ENCODE measurements at places on chromosomes 6 and 20. TPM values are rescaled to one million over a fixed set of nuclear protein-coding genes. Genes with fewer than 3 reads are reported as not detected.
A peak's percentile ranks its signal among the peaks of the same experiment; 100 is the strongest.

The GSS gene
- 35.3 TPM for total RNA-seq

DNA sequence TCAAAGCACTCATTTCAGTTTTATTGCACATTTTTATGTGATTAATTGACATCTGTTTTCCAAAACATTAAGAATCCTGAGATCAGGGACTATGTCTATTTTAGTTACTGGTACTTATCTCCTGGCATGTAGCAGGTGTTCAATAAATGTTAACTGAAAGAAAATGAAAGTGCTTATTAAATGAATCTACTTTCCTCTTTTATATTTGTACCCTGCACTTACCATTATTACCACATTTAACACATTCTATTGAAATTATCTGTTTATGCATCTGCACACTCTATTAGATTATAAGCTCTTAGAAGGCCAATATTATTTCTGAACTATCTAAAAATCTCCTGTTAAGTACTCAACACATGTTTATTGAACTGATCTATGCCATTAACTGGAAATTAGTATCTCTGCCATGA is 131.9 kb downstream of the EPM2A start:
- no peak overlapping the region for H3K27ac ChIP-seq
- no peak for DNase-seq
- H3K4me1 ChIP-seq: no peaks in the 10 kb centered on the region
- no peak overlapping the region for H3K4me3 ChIP-seq
- no peaks in the 10 kb centered on the region for H3K27me3 ChIP-seq

DNA sequence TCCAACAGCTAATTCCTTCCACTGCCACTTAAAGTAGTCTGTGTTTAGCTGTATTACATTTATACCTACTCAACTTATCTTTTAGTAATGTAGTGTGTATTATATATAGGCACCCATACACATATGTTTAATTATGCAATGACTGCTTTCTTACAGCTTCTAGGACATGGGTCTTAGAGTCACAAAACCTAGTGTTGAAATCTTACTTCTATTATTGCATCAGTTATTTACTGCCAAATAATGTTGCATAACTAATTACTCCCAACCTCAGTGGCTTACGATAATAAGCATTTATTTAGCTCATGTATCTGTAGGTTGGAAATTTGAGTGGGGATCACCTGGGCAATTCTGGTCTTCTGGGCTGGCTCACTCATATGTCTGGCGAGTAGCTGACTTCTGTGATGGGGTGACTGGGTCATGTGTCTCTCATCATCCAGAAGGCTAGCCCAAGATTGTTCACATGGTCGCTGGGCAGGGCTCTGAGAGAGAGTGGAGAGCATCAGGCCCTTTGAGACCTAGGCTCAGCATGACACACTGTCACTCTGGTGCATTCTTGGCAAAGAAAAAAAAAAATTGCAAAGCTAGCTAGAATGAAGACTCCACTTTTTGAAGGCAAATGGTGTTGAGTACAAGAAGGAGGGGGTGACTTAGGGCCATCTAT is 187.0 kb downstream of the PLCB1 start:
- H3K27me3 ChIP-seq: no peaks in the 10 kb centered on the region
- H3K4me3 ChIP-seq: no peak overlapping the region
- H3K36me3 ChIP-seq: no peaks in the 10 kb centered on the region
- no peak overlapping the region for H3K27ac ChIP-seq
- no peaks in the 10 kb centered on the region for H3K4me1 ChIP-seq

- no peaks in the 10 kb centered on the region for H3K36me3 ChIP-seq
- no peaks in the 10 kb centered on the region for H3K27me3 ChIP-seq
Observed at GRCh38 chr6:142301651-142302391, at the start of gene ADGRG6. TSS of gene ADGRG6 (plus strand) at chr6:142302007. CDS start at chr6:142302330, 323 bp downstream.

The NRN1 gene
- 5.5 TPM for total RNA-seq

GRCh38 chr6:43268355-43268700 is 25.0 kb downstream of the TTBK1 start:
- no peak for DNase-seq
- H3K27me3 ChIP-seq: no peaks in the 10 kb centered on the region
- peaks cover 3% of the 10 kb centered on the region for H3K4me1 ChIP-seq
- H3K27ac ChIP-seq: no peak overlapping the region

- H3K27ac ChIP-seq: no peak overlapping the region
- H3K4me3 ChIP-seq: no peak overlapping the region
- no peaks in the 10 kb centered on the region for H3K4me1 ChIP-seq
- no peak for DNase-seq
Observed at GRCh38 chr20:10707791-10708190, 34.0 kb upstream of the JAG1 start.

GRCh38 chr6:19934996-19935591 is 97.9 kb downstream of the ID4 start:
- no peaks in the 10 kb centered on the region for H3K4me1 ChIP-seq
- no peak for DNase-seq
- H3K27me3 ChIP-seq: no peaks in the 10 kb centered on the region
- H3K27ac ChIP-seq: no peak overlapping the region
- H3K4me3 ChIP-seq: no peak overlapping the region

DNA sequence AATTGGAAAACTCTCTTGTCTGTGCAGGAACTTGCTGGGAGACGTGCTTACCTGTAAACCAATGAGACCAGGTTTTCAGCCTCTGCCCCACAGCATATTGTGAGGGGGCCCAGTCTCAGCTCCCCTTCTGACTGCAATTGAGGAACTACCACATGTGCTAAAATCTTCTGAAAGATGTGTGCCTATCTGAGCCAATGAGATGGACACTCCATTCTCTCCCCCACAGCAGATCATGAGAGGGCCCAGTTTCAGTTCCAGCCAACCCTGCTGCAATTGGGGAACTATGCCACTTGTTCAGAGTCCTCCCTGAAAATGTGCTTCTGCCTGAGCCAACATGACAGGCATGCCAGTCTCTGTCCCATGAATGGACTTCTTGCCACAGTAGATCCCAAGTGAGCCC is 20.9 kb upstream of the PI3 start:
- H3K27me3 ChIP-seq: no peaks in the 10 kb centered on the region
- H3K27ac ChIP-seq: no peak overlapping the region
- H3K36me3 ChIP-seq: no peaks in the 10 kb centered on the region
- DNase-seq: no peak

DNA sequence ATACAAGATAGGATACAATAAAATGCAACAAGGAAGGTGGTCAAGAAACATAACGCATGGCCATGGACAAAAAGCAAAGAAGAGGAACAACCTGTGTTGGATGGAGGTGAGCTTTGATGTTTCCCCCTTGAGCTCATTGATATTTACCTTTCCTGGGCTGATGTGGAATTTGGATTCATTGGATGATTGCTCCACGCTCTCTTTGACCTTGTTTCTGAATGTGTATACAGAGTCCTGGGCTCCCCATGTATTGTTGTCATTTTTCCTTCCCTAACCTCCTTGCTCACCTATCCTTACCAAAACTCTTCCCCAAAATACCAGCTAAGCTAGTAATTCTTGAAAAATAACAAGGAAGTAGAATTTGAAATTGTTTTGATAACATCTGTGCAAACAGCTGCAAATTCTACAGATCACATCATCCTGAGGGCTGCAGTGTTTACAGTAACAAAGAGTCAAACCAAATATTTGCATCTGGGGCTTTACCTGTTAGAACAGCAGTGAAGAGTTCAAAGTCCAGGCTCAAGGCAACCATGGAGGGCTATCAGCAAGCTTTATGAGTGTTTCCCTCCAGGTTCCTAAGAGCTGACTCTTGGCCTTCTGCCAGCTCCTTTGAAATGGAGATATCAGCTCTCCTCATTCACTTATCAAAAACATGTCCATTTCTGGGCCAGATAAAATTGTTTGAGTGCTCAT is 214.3 kb upstream of the MARCKS start:
- no peak overlapping the region for H3K4me3 ChIP-seq
- H3K36me3 ChIP-seq: no peaks in the 10 kb centered on the region
- no peak overlapping the region for H3K27ac ChIP-seq
- no peak for DNase-seq
- H3K27me3 ChIP-seq: no peaks in the 10 kb centered on the region

GRCh38 chr6:57315111-57315510 is 2.3 kb upstream of the PRIM2 start:
- no peaks in the 10 kb centered on the region for H3K27me3 ChIP-seq
- H3K27ac ChIP-seq: no peak overlapping the region
- H3K36me3 ChIP-seq: no peaks in the 10 kb centered on the region
- H3K4me1 ChIP-seq: peaks cover 4% of the 10 kb centered on the region
- DNase-seq: no peak

DNA sequence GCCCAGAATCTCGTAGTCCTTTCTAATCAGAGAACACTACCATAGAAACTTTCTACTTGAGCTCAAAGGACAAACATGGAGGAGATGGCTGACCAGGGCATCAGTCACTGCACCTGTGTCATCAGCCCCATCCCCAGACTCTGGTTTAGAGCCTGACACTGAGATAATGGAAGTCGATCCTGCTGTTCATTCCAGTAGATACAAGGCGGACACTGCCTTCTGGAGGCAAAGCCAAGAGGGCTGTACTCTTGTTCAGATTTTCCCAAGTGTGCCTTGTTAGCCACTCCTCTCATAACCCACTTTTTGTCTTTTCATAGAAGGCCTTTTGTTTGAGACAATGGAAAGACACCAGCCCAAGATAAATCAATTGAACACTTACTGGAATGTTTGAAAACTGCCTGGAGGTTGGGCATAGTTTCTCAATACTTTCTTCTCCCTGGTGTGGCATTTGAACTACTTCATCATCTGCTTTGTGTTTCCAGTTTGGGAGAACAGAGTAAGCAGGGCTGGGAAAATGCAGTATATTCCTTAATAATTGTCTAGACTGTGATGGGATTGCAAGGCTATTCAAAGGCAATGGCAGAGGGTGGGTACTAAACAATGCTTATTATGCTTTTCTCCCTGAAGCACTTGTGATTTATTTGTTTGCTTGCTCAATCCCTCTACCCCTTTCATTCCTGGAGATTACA is 99.7 kb downstream of the CLIC5 start:
- no peak overlapping the region for H3K4me3 ChIP-seq
- no peak for DNase-seq
- no peaks in the 10 kb centered on the region for H3K27me3 ChIP-seq

The PTPRK gene
- total RNA-seq: 49.2 TPM

The YIPF3 gene
- 47.0 TPM for total RNA-seq

DNA sequence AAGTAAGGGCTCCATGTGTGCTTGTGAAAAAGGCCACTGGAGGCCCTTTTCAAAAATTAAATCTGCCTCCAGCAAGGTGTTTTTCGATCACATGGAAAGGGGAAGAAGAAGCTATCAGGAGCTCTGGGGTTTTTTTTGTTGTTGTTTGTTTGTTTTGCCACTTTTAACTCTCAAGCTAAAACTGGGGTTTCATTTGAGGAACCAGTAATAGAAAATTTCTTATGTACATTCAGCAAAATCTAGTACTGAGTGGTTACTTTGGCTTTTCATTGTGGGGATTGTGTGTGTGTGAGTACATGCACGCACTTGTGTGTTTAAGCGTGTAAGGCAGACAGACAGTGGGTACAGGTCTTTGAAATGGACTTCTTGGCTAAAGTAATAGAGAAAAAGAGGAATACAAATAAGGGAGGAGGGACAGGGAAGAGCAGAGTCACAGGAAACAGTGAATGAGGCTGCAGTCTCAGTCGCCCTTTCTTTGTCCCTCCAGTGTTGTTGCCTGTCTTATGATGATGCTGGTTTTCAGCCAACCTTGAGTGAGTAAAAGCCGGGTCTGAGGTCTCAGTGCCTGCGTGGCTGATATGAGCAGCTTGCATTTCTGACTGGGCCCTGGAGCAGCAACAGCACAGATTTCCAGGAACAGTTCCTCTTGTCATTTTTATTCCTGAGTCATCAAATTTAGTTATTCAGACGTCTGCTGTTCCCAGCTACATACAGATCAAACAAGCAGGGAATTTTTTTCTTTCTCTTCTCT is 26.2 kb downstream of the SLC16A10 start:
- no peak overlapping the region for H3K4me3 ChIP-seq
- no peaks in the 10 kb centered on the region for H3K27me3 ChIP-seq
- H3K36me3 ChIP-seq: no peaks in the 10 kb centered on the region
- DNase-seq: peak; percentile 21
- no peak overlapping the region for H3K27ac ChIP-seq

DNA sequence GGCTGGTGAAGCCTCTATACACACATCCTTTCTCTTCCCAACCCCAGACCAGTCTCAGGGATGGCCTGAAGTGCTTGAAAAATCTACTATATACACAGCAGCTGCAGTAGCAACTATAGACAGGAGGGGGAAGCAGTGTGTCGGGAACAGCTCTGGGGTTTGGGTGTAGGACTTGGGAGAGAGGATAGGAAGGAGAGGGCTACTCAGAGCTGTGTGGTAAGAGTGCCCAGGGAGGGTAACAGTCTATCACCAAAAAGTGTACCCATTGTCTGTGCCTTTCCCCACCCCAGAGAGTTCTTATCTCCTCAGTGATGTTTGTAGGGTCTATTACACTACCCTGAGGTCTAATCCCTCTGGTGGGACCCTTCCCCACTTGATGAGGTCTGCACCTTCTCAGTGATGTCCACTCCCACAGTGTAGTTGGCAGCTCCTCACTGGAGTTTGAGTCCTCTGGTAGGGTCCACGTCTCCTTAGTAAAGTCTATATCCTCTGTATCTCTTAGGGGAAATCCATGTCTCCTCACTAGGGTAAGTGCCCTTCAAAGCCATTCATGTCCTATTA is 1.5 kb upstream of the GGT7 start:
- no peak overlapping the region for H3K4me3 ChIP-seq
- no peak overlapping the region for H3K27ac ChIP-seq
- no peaks in the 10 kb centered on the region for H3K36me3 ChIP-seq
- DNase-seq: peak; percentile 73
- no peaks in the 10 kb centered on the region for H3K27me3 ChIP-seq

The TRAPPC3L gene
- not detected for total RNA-seq

DNA sequence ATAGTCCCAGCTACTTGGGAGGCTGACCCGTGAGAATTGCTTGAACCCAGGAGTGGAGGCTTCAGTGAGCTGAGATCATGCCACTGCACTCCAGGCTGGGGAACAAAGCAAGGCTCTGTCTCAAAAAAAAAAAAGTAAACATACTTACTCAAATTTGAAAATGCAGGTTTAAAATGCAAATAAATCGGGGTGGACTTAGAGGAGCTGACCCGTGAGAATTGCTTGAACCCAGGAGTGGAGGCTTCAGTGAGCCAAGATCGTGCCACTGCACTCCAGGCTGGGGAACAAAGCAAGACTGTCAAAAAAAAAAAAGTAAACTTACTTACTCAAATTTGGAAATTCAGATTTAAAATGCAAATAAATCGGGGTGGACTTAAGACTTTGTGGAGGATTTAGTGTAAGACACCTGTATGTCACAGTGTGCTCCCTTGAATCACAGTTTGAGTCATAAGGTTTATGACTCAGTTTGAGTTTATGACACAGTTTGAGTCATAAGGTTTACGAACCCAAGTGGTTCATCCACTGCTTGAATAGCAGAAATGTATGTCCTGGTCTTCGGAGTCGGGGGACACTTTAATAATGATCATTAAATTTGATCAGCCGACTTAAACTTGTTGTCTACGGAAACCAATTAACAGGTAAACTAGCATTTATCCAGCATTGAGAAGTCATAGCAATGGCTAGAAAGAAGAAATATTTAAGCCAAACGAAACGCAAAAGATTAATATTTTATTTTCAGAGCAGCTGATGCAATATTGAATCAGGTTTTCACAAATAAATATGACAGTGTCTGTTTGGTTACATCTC is 6.8 kb upstream of the MRPS10 start:
- DNase-seq: no peak
- no peak overlapping the region for H3K4me3 ChIP-seq
- no peak overlapping the region for H3K27ac ChIP-seq
- H3K36me3 ChIP-seq: no peaks in the 10 kb centered on the region
- no peaks in the 10 kb centered on the region for H3K4me1 ChIP-seq
- no peaks in the 10 kb centered on the region for H3K27me3 ChIP-seq

The ULBP1 gene
- not detected for total RNA-seq

Data from ovary (tissue), 10 donors.